ENCODE measurements at places on chromosomes 3 and 15.

DNA sequence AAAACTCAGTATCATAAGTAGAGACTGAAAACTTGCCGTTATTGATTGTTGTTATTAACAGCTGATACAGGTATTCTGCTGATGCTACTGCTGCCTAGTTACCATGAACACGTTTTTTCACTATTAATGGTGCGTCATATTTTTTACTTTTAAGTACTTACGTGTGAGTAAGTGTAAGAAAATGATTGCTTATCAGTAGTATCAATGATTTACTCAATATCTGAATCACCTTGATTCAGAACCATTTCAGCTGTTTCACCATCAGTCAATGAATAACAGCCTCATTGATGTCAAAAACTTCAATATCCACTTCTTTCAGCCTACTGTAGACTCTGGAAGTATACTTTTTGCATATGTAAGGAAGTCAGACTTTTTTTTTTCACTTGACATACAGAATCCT lies 4.7 kb downstream of the CCR8 start:
- no peak for DNase-seq

- no peak for DNase-seq
These were observed 91.8 kb downstream of the BTD start for GRCh38 chr3:15693355-15693754.

- DNase-seq, result no peak
These were observed 42.5 kb downstream of the CMTM6 start for GRCh38 chr3:32460031-32460749.

DNA sequence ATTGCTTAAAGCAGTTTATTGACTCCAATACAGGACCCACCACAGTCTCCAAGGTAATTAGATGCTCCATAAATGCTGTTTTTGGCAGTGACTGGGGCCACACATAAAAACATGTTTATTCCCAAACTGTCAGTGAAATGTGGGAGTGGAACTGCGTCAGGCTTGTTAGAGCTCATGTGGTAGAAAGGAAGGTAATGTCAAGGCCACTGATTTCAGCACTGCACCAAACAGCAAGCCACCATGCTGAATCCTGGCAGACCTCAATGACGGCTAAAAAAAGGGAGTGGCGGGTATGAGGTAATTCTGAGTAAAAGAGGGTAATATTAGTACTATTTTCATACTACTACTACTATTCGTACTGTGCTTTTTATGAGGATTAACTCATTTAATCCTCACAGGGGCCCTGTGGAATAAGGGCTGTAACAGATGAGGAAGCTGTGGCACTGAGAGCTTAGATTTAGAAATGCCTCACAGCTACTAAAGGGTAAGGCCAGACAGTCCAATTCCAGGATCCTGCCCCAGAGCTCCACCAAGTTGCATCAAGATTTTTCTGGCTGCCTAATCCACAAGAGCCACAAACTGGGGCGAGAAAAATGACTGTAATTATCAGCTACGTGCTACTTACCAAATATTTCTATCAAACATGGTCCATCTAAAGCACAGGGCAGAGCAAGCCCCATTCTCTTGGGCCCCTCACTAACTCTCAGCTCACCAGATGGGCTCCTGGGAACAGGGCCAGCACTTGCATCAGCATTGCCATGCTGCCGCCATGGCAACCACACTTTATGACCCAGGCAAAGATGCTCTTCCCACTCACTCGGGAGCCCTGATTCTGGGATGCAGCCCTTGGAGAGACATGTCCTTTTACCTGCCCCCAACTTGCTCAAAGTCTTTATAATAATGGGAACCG lies 83.6 kb upstream of the SPATA12 start:
- no peak for DNase-seq

DNA sequence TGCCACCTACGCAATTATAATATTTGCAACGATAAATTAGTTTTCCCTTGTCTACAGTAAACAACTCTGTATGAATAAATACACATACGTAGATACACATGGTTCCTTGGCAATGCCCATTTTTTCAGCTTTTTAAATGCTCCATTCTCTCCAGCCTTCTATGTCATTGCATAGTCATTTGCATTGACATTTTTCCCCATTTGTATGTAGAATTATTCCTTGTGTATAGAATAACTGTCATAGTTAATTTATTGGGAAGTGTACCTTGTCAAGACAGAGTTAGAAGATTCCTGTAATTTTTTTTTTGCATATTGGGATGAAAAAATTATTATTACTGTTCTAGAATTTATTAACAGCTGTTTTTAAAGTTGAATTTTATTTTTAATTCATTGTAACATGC lies 736.7 kb upstream of the DPPA4 start:
- DNase-seq, result no peak

- DNase-seq, result no peak
These were observed 563.0 kb upstream of the CCDC54 start for GRCh38 chr3:106814231-106814630.

DNA sequence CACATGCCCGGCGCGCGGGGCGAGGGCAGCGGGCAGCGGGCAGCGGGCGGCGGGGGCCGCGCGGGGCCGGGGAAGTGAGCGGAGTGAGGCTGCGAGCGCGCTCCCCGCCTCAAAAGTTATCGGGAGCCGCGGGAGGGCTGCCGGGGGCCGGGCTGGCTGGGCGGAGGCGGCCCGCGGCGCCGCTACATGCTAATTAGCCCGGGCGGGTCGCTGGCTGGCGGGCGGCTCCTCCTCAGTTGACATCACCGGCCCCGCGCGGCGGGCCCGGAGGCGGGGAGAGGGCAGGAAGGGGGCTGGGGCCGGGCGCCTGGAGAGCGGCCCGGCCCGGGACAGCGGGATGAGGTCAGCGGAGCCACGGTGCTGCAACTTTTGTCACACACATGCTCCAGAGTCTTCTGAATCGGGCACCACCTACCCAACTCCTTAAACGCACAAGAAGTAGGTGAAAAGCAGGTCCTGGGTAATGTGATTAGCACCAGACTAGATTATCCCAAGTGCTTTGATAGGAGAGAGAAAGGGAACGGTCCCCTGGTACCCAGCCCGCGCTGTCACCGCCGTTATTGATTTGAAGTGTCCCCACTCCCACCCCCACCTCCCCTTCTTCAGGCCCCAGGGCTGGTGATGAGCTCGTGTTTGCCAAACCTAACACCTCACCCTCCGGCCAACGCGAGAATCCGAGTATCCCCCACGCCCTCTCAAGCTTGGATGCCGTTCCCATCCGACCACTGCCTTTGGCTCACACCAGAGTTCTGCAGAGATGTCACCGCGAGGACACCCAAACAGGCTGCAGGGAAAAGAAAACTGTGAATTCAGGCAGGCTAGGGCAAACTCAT lies at the start of gene HEG1:
HEG1 (minus strand) TSS at position 85 of the 833 bp plus-strand sequence. CDS start 107 bp downstream, outside the sequence.
- no peak for DNase-seq

GRCh38 chr15:42194513-42194912 lies 13.6 kb downstream of the VPS39 start:
- no peak for DNase-seq

Measured in urinary bladder (tissue), 4 donors.